ENCODE measurements at places on chromosomes 6 and 20. TPM values are rescaled to one million over a fixed set of nuclear protein-coding genes. Genes with fewer than 3 reads are reported as not detected.

DNA sequence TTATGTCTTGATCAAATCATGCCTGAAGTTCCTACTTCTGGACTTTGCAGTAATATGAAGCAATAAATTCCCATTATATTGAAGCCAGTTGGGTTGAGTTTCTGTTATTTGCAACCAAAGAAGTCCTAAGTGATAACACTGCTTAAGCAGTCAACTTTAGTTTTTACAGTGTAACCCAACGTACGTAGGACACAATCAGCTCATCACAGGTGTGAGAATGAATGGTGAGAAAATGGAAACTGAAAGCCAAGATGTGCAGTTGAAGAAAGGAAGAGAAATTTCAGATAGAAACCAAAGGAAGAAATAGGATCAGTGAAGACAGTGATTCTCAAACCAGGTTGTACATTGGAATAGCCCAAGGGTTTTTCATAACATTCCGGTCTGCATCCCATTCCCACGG lies 211.4 kb upstream of the ZFP64 start:
- H3K27me3 ChIP-seq, result no peaks in the 10 kb centered on the region
- H3K4me1 ChIP-seq, result no peaks in the 10 kb centered on the region
- H3K27ac ChIP-seq, result no peak overlapping the region
- H3K4me3 ChIP-seq, result no peak overlapping the region
- DNase-seq, result no peak

Gene VSX1
- not detected for total RNA-seq

DNA sequence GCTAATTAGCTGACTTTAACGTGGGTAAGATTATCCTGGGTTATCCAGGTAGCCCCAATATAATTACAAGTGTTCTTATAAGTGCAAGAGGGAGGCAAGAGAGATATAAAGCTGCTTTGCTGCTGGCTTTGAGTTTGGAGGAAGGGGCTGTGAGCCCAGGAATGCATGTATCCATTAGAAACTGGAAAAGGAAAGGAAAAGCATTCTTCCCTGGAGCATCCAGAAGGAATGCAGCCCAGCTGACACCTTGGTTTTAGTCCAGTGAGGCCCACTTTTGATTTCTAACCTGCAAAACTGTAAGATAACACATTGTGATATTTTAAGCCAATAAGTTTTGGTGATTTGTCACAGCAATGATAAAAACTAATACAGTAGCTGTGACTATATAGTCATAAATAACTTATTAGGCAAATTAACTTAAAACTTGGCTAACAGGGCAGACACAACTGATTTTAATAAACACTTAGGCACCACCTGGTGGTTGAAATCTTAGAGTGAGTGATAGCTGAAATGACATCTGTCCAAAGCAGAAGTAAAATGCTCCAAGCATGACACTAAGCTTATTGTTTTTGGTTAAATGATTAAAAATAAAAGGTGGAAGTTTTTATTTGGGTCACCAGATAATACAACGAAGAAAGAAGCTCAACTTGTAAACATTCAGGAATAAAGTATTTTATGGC lies 35.6 kb downstream of the ADGRF4 start:
- no peak overlapping the region for H3K27ac ChIP-seq
- no peaks in the 10 kb centered on the region for H3K27me3 ChIP-seq
- no peaks in the 10 kb centered on the region for H3K4me1 ChIP-seq
- DNase-seq, result no peak
- no peak overlapping the region for H3K4me3 ChIP-seq

DNA sequence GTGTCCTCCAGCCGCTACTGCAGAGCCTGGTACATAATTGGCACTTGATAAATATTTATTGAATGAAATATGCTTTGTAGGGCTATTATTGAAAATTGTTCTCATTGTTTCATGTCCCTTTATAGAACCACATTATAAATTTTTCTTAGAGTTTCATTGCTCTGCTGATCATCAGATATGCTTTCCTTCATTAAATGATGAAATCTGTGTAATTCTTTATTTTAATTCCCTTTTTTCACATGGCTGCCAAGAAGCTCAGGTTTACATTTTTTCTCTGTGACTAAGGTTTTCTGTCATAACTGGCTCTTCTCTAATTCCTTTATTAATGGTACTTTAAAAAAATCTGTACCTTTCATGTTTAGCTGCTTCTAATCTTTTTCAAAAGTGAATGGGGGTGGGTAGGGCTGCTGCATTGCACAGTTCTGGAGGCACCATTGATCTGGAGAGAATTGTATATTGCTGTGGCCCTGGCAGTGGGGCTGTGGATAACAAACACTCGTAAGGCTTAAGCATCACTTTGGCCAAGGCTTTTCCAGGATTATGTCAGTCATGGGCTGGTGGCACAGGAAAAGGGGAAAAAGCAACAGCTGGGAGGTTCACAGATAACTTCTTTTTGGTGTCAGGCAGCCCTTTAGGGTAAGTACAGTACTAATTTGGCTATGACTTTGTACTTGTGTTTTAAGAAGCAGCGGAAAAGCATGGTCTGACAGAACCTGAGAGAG lies 43.8 kb downstream of the ARFGEF2 start:
- no peaks in the 10 kb centered on the region for H3K4me1 ChIP-seq
- peaks cover 52% of the 10 kb centered on the region for H3K36me3 ChIP-seq
- no peak overlapping the region for H3K27ac ChIP-seq
- H3K4me3 ChIP-seq, result no peak overlapping the region

DNA sequence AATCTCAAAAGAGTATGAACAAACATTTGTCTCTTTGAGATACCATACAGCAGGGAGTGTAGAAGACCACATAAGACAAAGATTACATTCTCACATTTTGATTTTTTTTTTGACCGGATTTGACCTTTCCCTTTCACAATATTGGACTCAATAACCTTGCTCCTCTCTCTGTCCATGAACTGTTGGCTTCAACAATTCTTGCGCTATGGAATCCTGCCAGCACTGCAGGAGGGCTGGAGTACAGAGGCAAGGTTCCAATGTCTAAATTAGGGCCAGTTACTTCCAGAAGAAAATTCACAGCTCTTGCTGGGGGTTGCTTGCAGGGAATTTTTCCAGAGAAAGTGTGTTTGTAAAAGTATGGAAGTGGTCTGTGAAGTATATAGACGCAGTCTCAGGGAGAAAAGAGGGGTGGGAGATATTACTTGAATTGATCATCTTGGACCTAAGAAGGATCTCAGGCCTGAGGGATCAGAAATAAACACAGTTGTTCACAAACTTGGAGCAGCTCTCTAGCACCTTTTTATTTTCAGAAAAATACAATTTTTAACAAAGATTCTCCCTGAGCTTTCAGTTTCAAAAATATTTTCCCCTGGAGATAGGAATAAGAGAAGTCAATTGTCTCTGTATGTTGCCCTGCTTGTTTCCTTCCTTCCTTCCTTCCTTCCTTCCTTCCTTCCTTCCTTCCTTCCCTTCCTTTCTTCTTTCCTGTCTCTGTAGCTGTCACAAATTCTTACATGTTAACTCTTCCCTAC lies 765.9 kb downstream of the BCKDHB start:
- H3K4me3 ChIP-seq, result no peak overlapping the region
- no peak for DNase-seq
- no peak overlapping the region for H3K27ac ChIP-seq
- H3K27me3 ChIP-seq, result no peaks in the 10 kb centered on the region
- H3K4me1 ChIP-seq, result no peaks in the 10 kb centered on the region

DNA sequence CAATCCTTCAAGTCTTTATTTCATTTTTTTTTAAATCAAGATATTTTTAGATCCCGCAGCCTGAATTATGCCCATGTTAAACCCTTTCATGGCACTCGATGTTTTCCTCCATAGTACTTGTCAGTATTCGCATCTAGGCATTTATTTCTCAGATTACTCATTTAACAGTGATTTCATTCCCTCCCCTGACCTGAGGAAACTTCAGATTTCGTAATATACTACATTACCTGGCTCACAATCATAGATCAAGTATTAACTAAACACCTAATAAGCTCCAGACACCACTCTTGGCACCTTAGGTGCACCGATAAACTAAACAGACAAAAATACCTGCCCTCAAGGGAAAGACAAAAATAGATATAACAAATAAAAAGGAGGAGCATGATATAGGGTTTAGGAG lies 413.2 kb upstream of the GJE1 start:
- no peaks in the 10 kb centered on the region for H3K27me3 ChIP-seq
- no peaks in the 10 kb centered on the region for H3K4me1 ChIP-seq
- no peak for DNase-seq

GRCh38 chr6:106745197-106745770 lies 115.9 kb downstream of the QRSL1 start:
- H3K27me3 ChIP-seq, result no peaks in the 10 kb centered on the region
- H3K4me3 ChIP-seq, result no peak overlapping the region
- H3K4me1 ChIP-seq, result peaks cover 27% of the 10 kb centered on the region
- no peaks in the 10 kb centered on the region for H3K36me3 ChIP-seq

Gene TXLNB
- not detected for total RNA-seq

GRCh38 chr6:130306377-130306776 lies 59.4 kb upstream of the TMEM200A start:
- H3K36me3 ChIP-seq, result no peaks in the 10 kb centered on the region
- H3K4me3 ChIP-seq, result no peak overlapping the region
- H3K27ac ChIP-seq, result no peak overlapping the region

GRCh38 chr6:125655511-125655910 lies 93.9 kb upstream of the HEY2 start:
- H3K4me1 ChIP-seq, result peaks cover 24% of the 10 kb centered on the region
- no peak for DNase-seq
- H3K27me3 ChIP-seq, result no peaks in the 10 kb centered on the region
- H3K36me3 ChIP-seq, result no peaks in the 10 kb centered on the region
- no peak overlapping the region for H3K27ac ChIP-seq
- no peak overlapping the region for H3K4me3 ChIP-seq

DNA sequence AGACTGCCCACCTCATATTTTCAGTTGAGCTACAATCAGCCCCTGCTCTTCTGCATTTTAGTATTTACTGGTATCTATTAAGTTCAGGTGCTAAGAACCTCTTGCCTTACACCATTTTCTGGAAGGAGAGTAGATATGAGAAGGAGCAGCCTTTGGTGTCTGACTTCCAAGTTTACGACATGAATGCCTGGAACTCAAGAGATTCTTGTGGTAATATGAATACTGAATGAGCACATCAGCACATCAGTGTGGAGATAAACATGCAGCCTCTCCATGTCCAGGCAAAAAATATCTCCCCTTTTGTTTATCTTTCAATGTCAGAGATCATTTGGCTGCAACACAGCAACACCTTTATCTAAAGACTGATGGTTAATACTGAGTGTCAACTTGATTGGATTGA lies 65.8 kb upstream of the THEMIS start:
- H3K27me3 ChIP-seq, result no peaks in the 10 kb centered on the region
- peaks cover 5% of the 10 kb centered on the region for H3K4me1 ChIP-seq
- no peak for DNase-seq

DNA sequence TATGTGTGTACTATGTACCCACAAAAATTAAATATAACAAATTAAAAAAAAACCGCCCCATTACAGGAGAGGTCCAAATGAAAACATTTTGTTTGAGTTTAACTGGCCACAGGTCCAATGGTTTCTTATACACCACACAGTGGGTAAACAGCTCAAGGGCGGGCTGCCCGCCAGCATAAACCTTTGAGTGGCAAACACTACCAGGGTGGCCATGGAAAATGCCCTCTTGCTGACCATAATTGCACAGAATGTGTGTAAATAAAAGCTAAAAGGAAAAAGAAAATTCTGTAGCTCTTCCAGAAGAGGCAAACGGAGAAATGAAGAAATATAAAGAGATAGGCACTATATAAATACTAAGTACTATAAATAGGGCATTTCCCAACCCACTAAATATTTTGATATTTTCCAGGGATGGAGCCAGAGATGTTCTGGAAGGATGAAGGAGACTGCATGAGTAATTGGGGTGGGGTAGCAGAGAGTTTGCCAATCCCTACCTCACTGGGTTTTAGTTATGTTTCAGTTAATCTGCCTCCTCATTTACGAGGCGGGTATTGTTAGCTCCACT lies 1.1 kb upstream of the CDC5L start:
- H3K36me3 ChIP-seq, result peaks cover 17% of the 10 kb centered on the region
- H3K4me3 ChIP-seq, result peak overlapping the region; percentile 73
- H3K27me3 ChIP-seq, result no peaks in the 10 kb centered on the region
- H3K27ac ChIP-seq, result peak overlapping the region; percentile 84
- peaks cover 26% of the 10 kb centered on the region for H3K4me1 ChIP-seq
- peak; percentile 88 for DNase-seq

GRCh38 chr20:12063106-12063684 lies 145.5 kb downstream of the BTBD3 start:
- no peaks in the 10 kb centered on the region for H3K27me3 ChIP-seq
- H3K4me3 ChIP-seq, result no peak overlapping the region
- H3K27ac ChIP-seq, result no peak overlapping the region
- no peak for DNase-seq

GRCh38 chr6:39952167-39952566 lies 17.9 kb upstream of the MOCS1 start:
- H3K27me3 ChIP-seq, result no peaks in the 10 kb centered on the region
- DNase-seq, result no peak
- no peak overlapping the region for H3K27ac ChIP-seq
- no peaks in the 10 kb centered on the region for H3K36me3 ChIP-seq
- no peak overlapping the region for H3K4me3 ChIP-seq

GRCh38 chr6:161038229-161039031 lies 46.9 kb downstream of the MAP3K4 start:
- H3K27ac ChIP-seq, result peak overlapping the region; percentile 88
- no peak overlapping the region for H3K4me3 ChIP-seq
- H3K4me1 ChIP-seq, result peaks cover 23% of the 10 kb centered on the region
- peaks cover 30% of the 10 kb centered on the region for H3K36me3 ChIP-seq

DNA sequence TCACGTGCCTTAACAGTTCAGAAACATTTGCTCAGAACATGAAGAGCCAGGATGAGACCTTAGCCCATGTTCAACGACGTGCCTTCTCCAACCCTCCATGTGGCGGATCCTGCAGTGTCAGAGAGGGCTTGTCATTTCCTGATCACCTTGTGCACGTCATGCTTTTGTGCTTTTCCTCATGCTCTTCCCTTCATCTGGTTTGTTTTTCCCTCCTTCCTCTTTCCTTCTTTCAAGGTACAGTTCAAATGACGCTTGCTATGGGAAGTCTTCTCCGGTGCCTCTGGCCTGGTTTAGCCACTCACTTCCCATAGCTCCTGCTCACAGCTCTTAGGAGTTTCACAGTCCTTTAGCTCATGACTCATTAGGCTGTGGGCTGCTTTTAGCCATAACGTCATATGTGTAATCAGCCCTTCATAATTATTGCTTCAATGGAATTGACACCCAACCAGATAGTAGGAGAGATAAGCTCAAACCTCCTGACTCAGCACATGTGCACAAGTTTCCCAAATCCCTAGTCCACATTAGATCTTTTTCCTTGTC lies 102.7 kb upstream of the CNKSR3 start:
- H3K36me3 ChIP-seq, result no peaks in the 10 kb centered on the region
- no peak overlapping the region for H3K4me3 ChIP-seq
- H3K27ac ChIP-seq, result no peak overlapping the region
- H3K4me1 ChIP-seq, result peaks cover 18% of the 10 kb centered on the region

DNA sequence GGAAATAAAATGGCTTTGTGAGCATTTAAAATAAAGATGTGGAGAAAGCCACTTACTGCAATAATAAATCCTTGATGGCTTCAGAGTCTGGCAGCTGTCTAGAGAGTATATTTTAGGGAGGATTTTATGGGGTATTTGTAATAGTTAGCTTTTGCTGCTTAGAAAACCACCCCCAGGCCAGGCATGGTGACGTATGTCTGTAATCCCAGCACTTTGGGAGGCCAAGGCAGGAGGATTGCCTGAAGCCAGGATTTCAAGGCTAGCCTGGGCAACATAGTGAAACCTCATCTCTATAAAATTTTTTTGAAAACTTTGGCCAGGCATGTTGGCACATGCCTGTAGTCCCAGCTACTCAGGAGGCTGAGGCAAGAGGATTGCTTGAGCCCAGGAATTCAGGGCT lies 63.8 kb downstream of the ISM1 start:
- no peaks in the 10 kb centered on the region for H3K36me3 ChIP-seq
- no peaks in the 10 kb centered on the region for H3K4me1 ChIP-seq
- DNase-seq, result no peak
- no peaks in the 10 kb centered on the region for H3K27me3 ChIP-seq
- H3K4me3 ChIP-seq, result no peak overlapping the region

GRCh38 chr6:40037271-40037670 lies 103.0 kb upstream of the MOCS1 start:
- H3K4me1 ChIP-seq, result no peaks in the 10 kb centered on the region
- no peaks in the 10 kb centered on the region for H3K27me3 ChIP-seq
- no peaks in the 10 kb centered on the region for H3K36me3 ChIP-seq
- H3K4me3 ChIP-seq, result no peak overlapping the region
- DNase-seq, result no peak

Measured in SJSA1 (cell line).